Nucleus accumbens (tissue), 56 donors: ENCODE measurements at places on chromosomes 12 and 14.

DNA sequence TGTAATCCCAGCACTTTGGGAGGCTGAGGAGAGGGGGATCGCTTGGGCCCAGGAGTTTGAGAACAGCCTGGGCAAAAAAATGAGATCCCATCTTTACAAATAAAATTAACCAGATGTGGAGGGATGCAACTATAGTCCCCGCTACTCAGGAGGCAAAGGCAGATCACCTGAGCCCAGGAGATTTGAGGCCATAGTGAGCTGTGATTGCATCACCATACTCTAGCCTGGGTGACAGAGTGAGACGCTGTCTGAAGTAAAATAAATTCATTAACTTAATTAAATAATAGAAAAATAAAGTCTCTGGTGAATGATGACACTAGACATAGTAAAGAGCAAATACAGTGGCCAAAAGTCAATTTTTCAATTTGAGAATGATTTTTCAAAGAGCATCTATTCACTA lies 16.1 kb upstream of the PLEKHA5 start:
- no peak for DNase-seq

- no peak for DNase-seq
Observed at GRCh38 chr12:84604551-84604950, 308.0 kb downstream of the SLC6A15 start.

GRCh38 chr12:101954676-101955075 lies 77.3 kb downstream of the DRAM1 start:
- DNase-seq, result no peak

- no peak for DNase-seq
Observed at GRCh38 chr12:57476993-57477709, 2.5 kb downstream of the ARHGAP9 start.

DNA sequence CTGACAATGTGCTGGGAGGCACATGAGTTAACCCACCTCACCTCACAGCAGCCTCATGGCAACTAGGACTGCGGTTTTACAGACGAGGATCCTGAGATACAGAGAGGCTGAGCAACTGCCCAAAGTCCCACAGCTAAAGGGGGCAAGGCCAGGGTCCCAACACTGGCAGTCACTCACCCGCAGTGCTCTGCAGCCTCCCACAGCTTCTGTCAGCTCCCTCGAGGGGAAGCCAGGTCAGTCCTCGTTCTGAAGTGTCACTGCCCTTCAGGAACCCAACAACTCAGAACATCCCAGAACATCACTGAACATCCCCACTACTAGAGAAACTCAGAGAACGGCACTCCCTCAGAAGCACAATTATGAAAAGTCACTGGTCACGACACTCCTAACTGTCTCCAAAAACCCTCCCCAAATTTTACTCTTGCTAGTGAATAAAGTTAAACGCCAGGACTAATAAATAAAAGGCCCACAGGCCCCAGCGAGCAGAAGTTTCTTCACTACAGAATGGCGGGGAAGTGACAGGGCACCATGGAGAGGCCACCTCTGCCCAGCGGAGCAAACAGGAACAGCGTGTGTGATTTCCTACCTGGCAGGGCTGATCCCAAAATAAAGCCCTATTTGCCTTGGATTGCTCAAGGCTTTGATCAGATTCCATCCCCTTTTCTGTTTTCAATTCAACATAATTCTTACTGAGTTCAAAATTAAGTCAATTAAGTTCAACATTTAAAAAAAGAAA lies 75.1 kb downstream of the TTC7B start:
- no peak for DNase-seq

- no peak for DNase-seq
Observed at GRCh38 chr14:34372786-34373185, 89.3 kb downstream of the SPTSSA start.

DNA sequence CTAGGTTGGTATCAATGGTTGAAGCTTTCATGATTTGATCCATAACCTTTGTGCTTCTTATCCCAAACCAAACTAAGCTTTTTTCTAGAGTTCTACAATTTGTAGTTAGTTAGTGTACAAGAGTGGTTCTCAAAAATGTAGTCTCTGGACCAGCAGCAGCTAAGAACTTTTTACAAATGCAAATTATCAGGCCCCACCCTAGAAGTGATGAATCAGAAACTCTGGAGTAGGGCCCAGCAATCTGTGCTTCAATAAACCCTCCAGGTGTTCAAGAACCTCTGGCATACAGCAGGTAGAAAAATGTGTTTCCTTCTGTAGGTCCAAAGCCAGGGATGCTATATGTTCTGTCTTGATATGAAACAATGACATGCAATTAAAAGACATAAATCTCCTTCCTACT lies 26.1 kb upstream of the ACTR6 start:
- no peak for DNase-seq
